Lung (tissue), 17 donors: ENCODE measurements at places on chromosomes 1 and 21. TPM values are rescaled to one million over a fixed set of nuclear protein-coding genes. Genes with fewer than 3 reads are reported as not detected.

GRHL3 gene
- total RNA-seq, result 0.95 TPM

SPSB1 gene
- 9.5 TPM for total RNA-seq

MYBPH gene
- total RNA-seq, result not detected

FAM72D gene
- total RNA-seq, result 0.52 TPM

INTS7 gene
- 15.7 TPM for total RNA-seq

TGFB2 gene
- total RNA-seq, result 4.4 TPM

GFI1 gene
- 2.5 TPM for total RNA-seq

FCGR3A gene
- total RNA-seq, result 110 TPM

PLOD1 gene
- 89.5 TPM for total RNA-seq

MSTO1 gene
- total RNA-seq, result 22.1 TPM

EXOSC10 gene
- 47.5 TPM for total RNA-seq

CDA gene
- total RNA-seq, result 0.40 TPM

KIF2C gene
- total RNA-seq, result 3.5 TPM

CFHR4 gene
- not detected for total RNA-seq

CHIA gene
- 2.2 TPM for total RNA-seq

GRCh38 chr1:11067716-11068599 is 8.1 kb upstream of the SRM start:
- no peak for DNase-seq
- no peak overlapping the region for H3K4me3 ChIP-seq
- peaks cover 58% of the 10 kb centered on the region for H3K36me3 ChIP-seq
- peaks cover 10% of the 10 kb centered on the region for H3K4me1 ChIP-seq
- H3K27me3 ChIP-seq, result no peaks in the 10 kb centered on the region

- no peak for DNase-seq
- no peak overlapping the region for H3K4me3 ChIP-seq
- H3K4me1 ChIP-seq, result no peaks in the 10 kb centered on the region
- H3K36me3 ChIP-seq, result no peaks in the 10 kb centered on the region
Measured at GRCh38 chr1:176055398-176055797, 151.7 kb downstream of the COP1 start.

GRCh38 chr1:151594143-151594625 is 17.7 kb upstream of the SNX27 start:
- no peaks in the 10 kb centered on the region for H3K36me3 ChIP-seq
- peak; percentile 64 for DNase-seq
- H3K27me3 ChIP-seq, result no peaks in the 10 kb centered on the region
- H3K27ac ChIP-seq, result no peak overlapping the region
- H3K4me3 ChIP-seq, result no peak overlapping the region

GRCh38 chr1:52651904-52652303 is 18.9 kb downstream of the SHISAL2A start:
- no peak overlapping the region for H3K4me3 ChIP-seq

DNA sequence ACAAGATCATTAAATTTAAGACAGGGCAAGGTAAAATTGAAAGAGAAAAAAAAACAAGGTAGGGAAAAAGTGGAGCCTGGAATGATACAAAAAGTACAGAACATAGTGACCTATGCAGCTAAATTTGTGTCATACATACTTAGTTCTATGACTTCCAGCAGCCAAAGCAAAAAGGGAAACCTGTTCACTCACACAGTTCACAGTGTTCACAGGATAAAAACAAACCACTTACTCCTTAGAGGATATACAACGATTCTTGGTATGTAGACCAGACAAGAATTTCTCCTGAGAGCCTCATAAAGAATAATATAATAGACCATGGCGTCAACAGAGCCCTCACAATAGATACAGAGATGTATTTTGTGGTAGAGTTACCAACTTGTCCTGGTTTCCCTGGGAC is 27.5 kb downstream of the COA7 start:
- H3K36me3 ChIP-seq, result no peaks in the 10 kb centered on the region
- no peak overlapping the region for H3K4me3 ChIP-seq
- no peak for DNase-seq
- H3K27me3 ChIP-seq, result no peaks in the 10 kb centered on the region
- no peak overlapping the region for H3K27ac ChIP-seq

DNA sequence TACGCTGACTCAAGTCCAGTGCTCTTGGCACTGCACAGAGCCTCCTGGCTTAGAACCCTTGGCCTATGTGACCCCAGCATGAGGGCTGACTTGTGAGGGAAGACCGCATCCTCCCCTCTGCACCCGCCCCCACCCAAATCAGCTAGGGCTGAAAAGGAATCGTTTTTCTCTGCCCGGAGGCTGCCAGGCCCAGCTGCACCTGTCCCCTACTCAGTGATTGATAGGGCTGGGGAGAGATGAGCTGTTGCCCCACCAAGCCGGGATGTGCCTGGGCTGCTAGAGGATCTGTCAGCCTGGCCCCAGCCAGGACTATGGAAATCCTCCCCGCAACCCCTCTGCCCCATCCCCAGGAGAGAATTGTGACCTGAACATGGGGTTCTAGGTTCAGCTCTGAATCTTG is 20.6 kb downstream of the MYOG start:
- no peak overlapping the region for H3K4me3 ChIP-seq
- DNase-seq, result no peak
- H3K27me3 ChIP-seq, result no peaks in the 10 kb centered on the region
- H3K27ac ChIP-seq, result no peak overlapping the region

- peak; percentile 81 for DNase-seq
- H3K27ac ChIP-seq, result no peak overlapping the region
- H3K27me3 ChIP-seq, result peaks cover 51% of the 10 kb centered on the region
- peaks cover 40% of the 10 kb centered on the region for H3K4me1 ChIP-seq
Measured at GRCh38 chr1:47434051-47434842, 3.6 kb upstream of the FOXD2 start.

- H3K36me3 ChIP-seq, result no peaks in the 10 kb centered on the region
- DNase-seq, result no peak
- no peak overlapping the region for H3K27ac ChIP-seq
- H3K27me3 ChIP-seq, result peaks cover 4% of the 10 kb centered on the region
- H3K4me1 ChIP-seq, result no peaks in the 10 kb centered on the region
Measured at GRCh38 chr1:4702932-4703331, 48.5 kb downstream of the AJAP1 start.

- DNase-seq, result no peak
- no peaks in the 10 kb centered on the region for H3K4me1 ChIP-seq
- no peaks in the 10 kb centered on the region for H3K36me3 ChIP-seq
- H3K27ac ChIP-seq, result no peak overlapping the region
Measured at GRCh38 chr1:198918920-198919319, 280.1 kb downstream of the PTPRC start.

DNA sequence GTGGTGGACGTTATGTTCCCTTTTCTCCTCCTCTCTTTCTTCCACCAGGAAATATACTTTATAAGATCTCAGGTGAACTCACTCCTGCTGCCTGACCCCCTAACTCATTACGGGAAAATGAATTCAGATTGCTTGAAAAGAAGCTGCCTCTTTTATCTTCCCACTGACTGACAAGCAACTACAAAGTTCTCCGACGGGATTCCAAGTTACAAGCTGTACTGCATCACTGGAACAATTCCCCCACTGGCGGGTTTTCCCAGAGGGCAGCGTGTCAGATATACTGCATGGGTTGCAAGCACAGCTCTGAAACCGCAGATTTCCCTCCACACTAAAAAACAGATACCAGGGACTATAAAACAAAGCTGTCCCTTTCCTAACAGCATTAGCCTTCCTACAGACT is 390.6 kb downstream of the KCTD3 start:
- H3K27ac ChIP-seq, result no peak overlapping the region
- H3K4me3 ChIP-seq, result no peak overlapping the region
- DNase-seq, result peak; percentile 61
- H3K36me3 ChIP-seq, result no peaks in the 10 kb centered on the region

DNA sequence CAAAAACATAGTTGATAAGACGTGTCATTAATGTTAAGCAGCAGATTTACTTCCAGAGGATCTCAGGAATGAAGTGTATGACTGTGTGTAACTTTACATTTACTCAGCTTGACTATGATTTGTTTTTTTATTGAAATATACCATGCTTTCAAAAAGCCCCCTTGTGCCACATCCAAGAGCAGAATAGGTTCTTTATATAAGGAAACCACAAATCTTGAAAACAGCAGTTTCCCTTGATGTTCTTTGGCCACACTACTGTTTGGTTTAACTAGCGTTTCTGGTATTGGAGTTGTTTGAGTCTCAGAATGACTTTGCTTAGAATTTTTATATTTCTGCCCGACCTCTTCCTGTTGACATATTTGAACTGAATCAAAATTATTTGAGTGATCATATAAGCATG is 25.0 kb downstream of the LRRC8C start:
- no peak overlapping the region for H3K27ac ChIP-seq
- no peak for DNase-seq
- no peaks in the 10 kb centered on the region for H3K27me3 ChIP-seq

GRCh38 chr1:113275691-113276090 is 114.6 kb upstream of the MAGI3 start:
- no peak for DNase-seq
- H3K4me1 ChIP-seq, result no peaks in the 10 kb centered on the region
- H3K27ac ChIP-seq, result no peak overlapping the region
- H3K27me3 ChIP-seq, result no peaks in the 10 kb centered on the region

GRCh38 chr1:43269627-43270375 is at the start of gene TMEM125:
TMEM125 (plus strand) TSS chr1:43269983; CDS start chr1:43272723, 2,740 bp downstream.
- no peaks in the 10 kb centered on the region for H3K27me3 ChIP-seq
- H3K27ac ChIP-seq, result no peak within 1 kb of the TSS
- H3K4me3 ChIP-seq, result peak within 1 kb of the TSS; percentile 34
- peaks cover 24% of the 10 kb centered on the region for H3K4me1 ChIP-seq
- H3K36me3 ChIP-seq, result no peaks in the 10 kb centered on the region

DNA sequence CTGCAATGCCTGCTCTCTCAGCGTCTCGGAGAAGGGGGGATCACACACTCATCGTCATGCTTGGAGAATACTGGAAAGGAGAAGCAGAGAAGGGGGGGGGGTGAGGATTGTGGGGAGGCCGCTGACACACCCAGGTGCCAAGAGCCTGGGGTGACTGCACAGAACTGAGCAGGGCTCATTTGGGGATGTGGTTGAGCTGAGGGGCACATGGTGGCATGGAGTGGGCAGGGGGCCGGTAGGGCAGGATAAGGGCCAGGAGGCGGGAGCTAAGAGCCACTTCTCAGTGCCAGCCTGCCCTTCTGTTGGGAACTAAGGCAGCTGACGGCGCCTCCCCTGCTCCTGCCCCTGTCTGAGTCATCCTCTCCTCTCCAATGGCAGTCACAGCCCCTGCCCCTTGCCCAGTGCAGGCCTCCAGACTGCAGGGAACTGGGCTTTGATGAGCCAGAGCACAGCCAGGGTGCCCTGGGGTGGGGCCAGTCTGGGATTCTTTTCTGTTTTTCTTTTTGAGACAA is 27.2 kb downstream of the MRPL37 start:
- H3K27ac ChIP-seq, result no peak overlapping the region

- no peaks in the 10 kb centered on the region for H3K27me3 ChIP-seq
- no peaks in the 10 kb centered on the region for H3K4me1 ChIP-seq
- H3K36me3 ChIP-seq, result no peaks in the 10 kb centered on the region
- no peak for DNase-seq
- H3K4me3 ChIP-seq, result no peak overlapping the region
Measured at GRCh38 chr1:158969166-158969565, 37.8 kb downstream of the PYHIN1 start.

GRCh38 chr1:14745789-14746188 is 147.3 kb downstream of the KAZN start:
- H3K4me3 ChIP-seq, result no peak overlapping the region
- H3K27me3 ChIP-seq, result no peaks in the 10 kb centered on the region
- no peak overlapping the region for H3K27ac ChIP-seq
- peaks cover 23% of the 10 kb centered on the region for H3K4me1 ChIP-seq

GRCh38 chr1:184695023-184695422 is 59.6 kb downstream of the EDEM3 start:
- peaks cover 6% of the 10 kb centered on the region for H3K36me3 ChIP-seq
- no peak for DNase-seq
- H3K4me3 ChIP-seq, result no peak overlapping the region
- H3K4me1 ChIP-seq, result no peaks in the 10 kb centered on the region

DNA sequence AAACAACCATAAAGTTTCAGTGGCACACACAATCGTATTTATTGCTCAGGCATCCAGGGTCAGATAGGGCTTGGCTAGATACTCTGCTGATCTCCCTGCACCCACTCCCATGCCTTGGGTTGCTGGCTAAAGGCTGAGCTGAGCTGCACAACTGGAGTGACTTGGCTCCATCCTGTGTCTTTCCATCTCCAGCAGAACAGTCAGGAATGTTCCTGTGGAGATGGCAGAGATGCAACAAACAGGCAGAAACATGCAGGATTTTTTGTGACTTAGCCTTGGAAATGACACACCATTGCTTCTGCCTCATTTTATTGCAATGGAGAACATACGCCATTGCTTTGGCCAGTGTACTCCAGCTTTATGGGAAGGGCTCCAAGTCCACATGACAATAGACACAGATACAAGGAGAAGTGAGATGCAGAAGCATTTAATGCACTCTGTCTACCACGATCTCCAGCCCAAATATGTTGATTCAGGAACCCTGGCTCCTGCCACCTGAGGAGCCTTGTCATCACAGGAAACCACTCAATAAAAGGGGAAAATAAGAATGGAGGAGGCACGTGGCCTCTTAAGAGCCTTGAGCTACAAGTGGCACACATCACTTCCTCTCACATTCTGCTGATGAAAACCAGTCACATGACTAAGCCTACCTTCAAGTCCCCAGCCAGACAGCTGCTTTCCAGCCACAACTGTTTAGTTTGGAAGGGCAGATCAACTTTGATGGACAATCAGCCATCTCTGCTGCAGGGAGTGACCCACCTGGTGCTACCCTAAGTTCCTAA is 10.1 kb upstream of the GUCA2B start:
- H3K27ac ChIP-seq, result no peak overlapping the region
- no peak overlapping the region for H3K4me3 ChIP-seq
- DNase-seq, result no peak
- no peaks in the 10 kb centered on the region for H3K36me3 ChIP-seq
- no peaks in the 10 kb centered on the region for H3K27me3 ChIP-seq

DNA sequence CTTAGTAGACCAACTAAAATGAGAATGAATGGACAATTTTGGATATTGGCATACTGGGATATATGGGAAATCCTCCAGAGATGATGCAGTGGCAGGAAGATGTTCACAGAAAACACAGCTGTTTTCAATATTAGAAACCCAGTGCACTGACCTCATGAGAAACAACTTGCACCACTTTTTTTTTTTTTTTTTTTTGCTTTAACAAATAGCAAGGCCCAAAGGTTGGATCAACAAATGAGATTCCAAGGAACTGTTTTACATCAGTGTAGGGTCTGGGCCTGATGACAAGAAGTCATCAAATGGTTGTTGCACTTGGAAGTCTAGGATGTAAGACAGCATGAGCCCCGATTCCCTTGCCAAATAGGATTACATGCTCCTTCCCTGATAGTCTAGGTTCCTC is 110.7 kb downstream of the SLC25A24 start:
- H3K4me1 ChIP-seq, result no peaks in the 10 kb centered on the region
- peak; percentile 31 for DNase-seq
- no peaks in the 10 kb centered on the region for H3K27me3 ChIP-seq
- H3K4me3 ChIP-seq, result no peak overlapping the region
- H3K36me3 ChIP-seq, result no peaks in the 10 kb centered on the region
- H3K27ac ChIP-seq, result no peak overlapping the region
